ENCODE measurements at places on chromosomes 7 and 10.

DNA sequence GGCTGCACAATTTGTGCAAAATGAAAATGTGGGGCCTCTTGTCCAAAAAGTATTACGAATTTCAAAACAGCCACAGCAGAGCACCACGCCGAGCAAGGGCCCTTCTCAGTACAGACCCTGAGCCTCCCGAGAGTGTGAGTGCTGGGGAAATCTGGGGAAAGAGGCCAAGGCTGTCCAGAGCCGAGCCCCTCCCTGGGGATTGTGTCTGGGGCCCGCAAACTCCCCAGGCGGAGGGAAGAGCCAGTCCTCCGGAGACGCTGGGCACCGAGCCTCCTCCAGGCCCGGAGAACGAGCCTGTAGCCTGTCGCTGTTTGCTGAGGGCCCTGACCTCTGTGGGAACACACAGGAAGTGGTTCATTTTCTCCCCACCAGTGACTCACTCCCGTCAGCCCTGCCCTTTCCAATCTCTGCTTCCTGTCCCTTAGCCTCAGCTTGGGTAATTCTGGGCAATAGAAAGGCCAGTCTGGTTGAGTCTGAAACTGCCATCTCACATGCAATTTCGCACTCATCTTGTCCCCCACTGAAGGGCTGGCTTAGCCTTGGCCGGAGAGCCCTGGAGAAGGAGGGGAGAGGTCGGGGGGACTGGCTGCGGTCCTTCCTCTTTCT is 19.5 kb upstream of the GNA12 start:
- peak; percentile 97 for DNase-seq

DNA sequence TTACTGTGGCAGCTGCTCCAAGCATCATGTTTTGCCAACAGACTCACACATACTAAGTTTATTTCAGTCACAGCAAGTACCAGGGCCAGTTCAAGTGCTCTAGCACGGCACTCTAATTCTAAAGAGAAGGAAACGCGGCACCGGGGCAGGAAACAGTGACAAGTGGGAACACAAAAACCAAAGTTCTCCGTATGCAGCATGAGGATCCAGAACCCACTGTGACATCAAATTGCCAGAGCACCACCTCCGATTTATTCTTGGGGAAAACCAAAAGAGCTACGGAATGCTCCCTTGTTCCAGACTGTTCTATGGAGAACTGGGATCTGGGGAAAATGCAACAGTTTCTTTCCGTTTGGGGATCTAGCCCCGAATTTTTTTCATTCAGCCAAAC is 448 bp upstream of the PTER start:
- DNase-seq, result peak; percentile 6

DNA sequence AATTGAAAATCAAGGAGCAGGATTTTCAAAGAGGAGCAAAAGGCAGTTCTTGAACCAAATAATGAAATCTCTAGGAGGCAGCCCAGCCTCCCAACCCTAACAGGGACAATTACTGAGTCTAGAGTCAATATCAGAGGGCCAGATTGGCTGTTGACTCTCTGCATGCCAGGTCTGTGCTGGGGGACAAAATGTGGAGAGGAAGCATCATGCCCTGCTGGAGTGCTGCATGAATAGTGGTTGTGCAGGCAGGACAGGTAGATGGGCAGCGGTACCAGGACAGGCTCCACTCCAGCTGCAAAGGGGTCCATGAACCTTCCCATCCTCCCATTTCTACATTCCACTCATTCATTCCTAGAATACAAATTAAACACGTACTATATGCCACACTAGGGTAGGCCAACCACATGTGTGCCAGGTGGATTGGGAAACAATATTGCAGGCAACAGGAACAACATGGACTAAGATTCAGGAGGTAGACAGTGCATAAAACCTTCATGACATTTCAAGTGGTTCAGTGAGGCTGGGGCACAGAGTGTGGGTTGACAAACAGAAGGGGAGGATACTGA is 30.4 kb upstream of the MAT1A start:
- DNase-seq, result no peak

DNA sequence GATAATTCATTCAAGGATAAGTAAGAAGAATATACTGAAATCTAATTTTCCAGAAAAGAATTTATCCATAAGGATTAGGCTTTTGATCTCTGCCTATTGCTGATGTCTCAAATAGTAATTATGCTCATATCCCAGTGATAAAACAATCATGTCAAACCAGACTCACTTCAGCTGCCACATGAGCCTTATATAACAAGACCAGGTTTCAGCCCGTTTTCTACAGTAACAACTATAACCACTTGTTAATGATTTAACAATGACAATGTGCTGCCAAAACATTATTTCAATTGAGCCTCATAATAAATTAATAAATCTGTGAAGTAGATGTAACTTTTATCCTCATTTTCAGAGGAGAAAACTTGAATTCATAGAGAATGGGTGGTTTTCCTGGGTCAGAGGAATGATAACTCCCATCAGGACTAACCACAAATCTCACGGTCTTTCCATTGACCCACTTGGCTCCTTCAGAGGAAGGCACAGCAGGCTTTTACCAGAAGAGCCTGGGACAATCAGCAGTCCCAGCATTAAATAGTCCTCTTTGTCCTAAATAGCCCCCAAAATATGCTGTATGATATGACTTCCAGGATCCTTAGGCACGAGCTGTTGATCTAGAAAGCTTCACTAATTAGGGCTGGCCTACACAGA is 42.5 kb upstream of the SLIT1 start:
- DNase-seq, result no peak

DNA sequence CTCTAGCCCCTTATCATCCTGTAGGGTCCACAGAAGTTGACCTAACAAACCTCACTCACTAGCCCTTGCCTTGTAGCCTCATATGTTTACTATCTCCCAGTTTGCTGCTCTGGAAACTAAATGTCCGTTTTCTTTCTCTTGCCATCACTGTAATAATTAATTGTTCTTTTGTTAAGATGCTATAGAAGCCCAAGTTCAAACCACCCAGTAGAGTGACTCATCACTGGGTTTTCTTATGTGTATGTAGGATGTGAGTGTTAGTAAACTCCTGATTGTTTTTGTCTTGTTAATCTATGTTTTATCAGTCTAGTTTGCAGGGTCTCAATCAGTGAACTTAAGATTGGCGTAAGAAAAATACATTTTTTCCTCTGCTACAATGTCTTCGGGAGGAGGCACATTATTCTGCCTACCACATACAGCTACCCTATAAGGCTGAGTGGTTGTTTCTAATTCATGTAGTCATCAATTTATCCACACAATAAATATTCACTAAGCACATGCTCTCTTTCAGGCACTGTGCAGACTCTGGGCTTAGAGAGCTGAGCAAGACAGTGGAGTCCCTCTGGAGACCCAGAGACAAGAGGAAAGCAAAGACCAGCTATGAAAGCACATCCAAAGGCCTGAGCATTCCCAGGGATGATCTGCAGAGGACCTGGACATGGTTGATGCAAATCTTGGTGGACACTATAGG is 474.1 kb upstream of the AKR1E2 start:
- peak; percentile 35 for DNase-seq

DNA sequence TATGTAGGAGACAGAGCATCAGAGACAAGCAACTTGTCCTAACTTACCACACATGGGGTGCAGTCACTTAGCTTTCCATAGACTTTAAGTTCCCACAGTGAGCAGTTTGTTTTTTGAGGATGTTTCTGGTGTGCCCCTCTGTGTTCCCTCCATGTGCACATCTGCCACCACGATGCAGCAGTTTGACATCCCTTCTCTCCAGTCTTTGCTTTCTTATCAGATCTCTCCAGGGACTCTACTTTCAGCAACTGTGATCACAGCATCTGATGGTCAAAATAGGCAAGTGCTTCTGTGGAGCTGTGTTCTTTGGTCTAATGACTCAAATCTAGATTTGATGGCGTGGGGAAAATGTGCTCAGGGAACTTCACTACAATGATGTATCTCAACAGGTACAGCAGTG is 96.5 kb upstream of the NAMPT start:
- no peak for DNase-seq

- no peak for DNase-seq
Measured at GRCh38 chr10:88913788-88914187, 33.7 kb downstream of the STAMBPL1 start.

- DNase-seq, result no peak
Measured at GRCh38 chr10:100327007-100327717, 2.9 kb downstream of the PKD2L1 start.

GRCh38 chr7:110964775-110965174 is 126.2 kb upstream of the LRRN3 start:
- peak; percentile 65 for DNase-seq

GRCh38 chr7:132856416-132856815 is 225.5 kb downstream of the CHCHD3 start:
- no peak for DNase-seq

- no peak for DNase-seq
Measured at GRCh38 chr7:157540020-157540419, 203.2 kb downstream of the DNAJB6 start.

GRCh38 chr10:124027031-124027611 is 66.3 kb downstream of the CHST15 start:
- no peak for DNase-seq

- DNase-seq, result no peak
Measured at GRCh38 chr7:150978126-150978789, at the start of gene KCNH2. KCNH2 (minus strand) TSS chr7:150978321; CDS start chr7:150977913, 408 bp downstream.

DNA sequence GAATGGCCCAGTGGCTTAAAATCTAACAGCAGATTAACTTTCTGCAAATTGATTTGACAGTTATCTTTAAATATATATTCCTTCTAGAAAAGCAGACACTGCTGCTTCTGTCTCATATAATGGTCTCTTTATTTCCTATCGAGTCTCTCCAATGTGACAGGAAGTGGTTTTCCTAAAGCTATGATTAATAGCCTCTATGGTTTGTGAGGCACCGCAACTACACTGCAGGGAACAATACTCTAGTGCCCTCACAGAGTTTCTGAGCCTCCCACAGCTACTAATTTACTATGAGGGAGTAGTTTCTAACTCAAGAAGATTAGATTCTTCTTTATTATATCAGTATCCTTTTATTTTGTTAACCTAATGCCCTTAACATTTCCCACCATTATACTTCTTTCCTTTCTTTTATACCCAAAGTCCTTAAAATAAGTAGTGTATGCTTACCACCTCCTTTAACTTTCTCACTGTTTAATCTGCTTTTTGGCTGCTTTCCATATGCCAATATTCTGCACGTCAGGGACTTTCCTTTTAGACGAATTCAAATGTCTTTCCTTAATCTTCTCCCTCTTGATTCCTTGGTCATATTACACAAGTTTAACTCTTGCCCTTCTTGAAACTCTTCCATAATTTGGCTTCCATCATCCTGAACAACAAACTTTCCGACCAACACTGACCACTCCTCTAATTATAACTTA is 23.8 kb upstream of the AHR start:
- DNase-seq, result peak; percentile 87

Measured in fibroblast of skin of back (primary cell).